ENCODE measurements at places on chromosomes 5 and 9.

DNA sequence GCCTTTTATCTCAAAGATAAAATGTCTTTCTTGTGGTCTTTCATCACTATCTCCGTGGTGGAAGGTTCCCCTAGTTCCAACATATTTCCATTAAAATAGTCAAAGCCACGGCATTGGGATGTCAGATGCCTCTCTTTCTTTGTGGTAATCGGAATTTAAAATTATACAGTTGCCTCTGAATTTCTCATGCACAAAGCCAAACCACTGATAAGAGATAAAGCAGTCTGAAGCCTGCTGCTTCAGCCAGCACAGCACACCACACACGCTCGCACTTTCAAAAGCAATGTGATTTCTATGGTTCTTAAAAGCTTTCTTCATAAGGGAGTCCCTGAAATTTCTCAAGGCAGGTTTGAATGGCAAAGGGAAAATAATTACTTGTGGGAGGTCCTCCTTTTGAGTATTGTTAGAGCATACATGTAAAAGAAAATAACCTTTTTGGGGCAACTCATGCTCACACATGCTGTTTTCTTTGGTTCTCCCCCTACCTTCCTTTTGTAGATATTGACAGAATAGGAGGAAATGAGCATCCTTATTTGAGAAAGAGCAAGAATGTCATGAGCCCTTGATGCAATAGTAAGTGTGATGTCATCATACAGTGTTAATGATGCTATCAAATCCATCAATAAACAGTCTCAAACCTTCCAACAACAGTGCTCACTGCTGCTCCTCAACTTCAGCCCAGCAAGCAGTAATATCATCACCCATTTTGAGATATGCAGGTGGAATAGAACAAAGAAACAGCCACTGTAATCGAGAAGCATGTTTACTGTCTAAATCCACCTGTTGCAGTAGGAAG is 85.7 kb upstream of the PPP1R2B start:
- DNase-seq: no peak

DNA sequence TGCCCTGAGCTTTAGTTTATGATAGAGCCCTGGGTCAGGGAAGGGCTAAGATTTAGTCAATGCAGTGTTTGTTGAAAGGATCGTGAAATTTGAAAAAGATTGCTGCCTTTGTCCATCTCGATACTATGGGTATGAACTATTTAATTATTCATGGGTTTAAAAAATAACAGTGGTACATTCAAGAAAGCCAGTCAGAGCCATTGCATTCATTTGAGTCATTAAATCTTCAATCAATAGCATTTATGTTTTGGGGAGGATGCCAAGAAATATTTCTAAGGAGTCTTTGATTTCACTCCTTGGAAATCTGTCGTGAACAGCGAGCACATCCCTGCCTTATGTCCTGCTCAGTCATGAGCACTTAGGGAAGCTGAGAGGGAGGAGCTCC is 54.4 kb upstream of the LRRTM2 start:
- DNase-seq: no peak

- no peak for DNase-seq
Observed at GRCh38 chr9:87672586-87672985, 53.3 kb upstream of the CTSL start.

GRCh38 chr5:65805089-65805488 is 83.1 kb downstream of the NLN start:
- DNase-seq: no peak

DNA sequence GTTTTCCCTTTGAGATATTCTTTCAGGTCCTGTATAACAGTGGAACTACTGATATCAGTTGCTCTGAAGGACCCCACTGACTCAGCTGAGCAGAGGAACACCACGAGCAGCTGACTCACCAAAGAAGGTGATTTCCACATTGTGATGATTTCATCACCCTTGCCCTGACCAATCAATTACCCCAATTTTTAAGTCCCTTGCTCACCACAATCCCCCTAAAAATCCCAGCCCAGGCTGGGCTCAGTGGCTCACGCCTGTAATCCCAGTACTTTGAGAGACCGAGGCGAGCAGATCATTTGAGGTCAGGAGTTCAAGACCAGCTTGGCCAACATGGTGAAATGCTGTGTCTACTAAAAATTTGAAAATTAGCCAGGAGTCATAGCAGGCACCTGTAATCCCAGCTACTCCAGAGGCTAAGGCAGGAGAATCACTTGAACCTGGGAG is 125.3 kb upstream of the ABCA1 start:
- no peak for DNase-seq

- no peak for DNase-seq
Observed at GRCh38 chr9:76181020-76181641, 213.1 kb downstream of the RFK start.

DNA sequence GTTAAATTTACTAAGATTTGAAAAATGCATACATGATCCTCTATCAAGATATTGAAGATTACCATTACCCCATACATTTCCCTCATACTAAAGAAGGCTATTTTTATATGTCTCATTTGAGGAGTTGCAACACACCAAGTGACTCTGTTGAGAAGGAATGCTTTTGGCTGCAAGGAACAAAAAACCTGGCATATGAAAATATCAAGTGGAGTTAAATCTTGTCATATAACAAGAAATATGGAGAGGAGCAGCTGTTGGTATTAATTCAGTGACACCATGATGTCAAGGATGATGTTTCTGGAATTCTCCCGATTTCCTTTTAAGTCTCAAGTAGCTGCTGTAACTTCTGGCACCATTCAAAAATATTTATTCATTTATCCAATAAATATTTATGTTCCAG is 193.8 kb downstream of the CSNK1G3 start:
- DNase-seq: no peak

DNA sequence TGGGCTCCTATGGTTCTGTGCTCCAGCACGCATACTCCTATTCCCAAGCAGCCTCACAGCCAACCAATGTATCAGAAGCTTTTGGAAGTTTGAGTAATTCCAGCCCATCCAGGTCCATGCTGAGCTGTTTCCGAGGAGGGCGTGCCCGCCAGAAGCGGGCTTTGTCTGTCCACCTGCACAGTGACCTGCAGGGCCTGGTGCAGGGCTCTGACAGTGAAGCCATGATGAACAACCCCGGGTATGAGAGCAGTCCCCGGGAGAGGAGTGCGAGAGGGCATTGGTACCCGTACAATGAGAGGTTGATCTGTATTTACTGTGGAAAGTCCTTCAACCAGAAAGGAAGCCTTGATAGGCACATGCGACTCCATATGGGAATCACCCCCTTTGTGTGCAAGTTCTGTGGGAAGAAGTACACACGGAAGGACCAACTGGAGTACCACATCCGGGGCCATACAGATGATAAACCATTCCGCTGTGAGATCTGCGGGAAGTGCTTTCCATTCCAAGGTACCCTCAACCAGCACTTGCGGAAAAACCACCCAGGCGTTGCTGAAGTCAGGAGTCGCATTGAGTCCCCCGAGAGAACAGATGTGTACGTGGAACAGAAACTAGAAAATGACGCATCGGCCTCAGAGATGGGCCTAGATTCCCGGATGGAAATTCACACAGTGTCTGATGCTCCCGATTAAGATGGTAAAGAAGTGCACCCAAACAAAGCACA is 19.9 kb downstream of the ZBTB34 start:
- DNase-seq: no peak

DNA sequence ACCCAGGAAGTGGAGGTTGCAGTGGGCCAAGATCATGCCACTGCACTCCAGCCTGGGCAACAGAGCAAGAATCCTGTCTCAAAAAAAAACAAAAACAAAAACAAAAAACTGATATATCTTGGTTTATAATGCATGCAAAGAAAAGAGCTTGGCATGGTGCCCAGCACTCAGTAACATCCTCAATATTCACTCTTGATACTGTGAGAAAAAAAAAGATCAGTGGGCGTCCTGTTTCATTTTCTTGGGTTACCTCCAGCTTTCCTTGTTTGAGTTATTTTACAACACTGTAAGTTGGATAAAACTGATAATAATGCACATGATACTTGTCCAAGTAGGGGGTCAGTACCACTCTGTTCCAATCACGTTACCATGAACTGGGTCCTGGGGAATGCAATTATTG is 7.8 kb downstream of the PHYHD1 start:
- no peak for DNase-seq
